ENCODE measurements at places on chromosomes 2 and 18. TPM values are rescaled to one million over a fixed set of nuclear protein-coding genes. Genes with fewer than 3 reads are reported as not detected.

IL1R1 gene
- total RNA-seq: 51.9 TPM

MYO7B gene
- 125 TPM for total RNA-seq

DNA sequence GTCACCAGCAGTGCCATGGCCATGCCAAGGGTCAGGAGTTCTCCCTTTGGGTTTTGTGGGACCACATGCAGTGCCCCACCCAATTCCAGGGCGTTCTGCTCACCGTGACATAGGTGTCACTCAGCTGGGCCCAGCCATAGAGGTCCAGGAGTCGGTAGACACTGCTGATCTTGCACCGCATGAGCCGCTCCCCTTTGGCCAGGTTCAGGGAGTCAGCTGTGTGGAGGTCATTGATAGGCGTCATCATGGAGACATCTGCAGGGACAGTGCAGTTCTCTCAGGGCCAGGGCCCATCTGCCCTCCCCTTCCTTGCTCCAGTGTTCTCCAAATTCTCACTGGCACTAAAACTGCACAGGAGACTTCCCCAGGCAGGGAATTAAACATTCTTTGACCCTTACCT is 71.9 kb downstream of the ADD2 start:
- DNase-seq: no peak

DNA sequence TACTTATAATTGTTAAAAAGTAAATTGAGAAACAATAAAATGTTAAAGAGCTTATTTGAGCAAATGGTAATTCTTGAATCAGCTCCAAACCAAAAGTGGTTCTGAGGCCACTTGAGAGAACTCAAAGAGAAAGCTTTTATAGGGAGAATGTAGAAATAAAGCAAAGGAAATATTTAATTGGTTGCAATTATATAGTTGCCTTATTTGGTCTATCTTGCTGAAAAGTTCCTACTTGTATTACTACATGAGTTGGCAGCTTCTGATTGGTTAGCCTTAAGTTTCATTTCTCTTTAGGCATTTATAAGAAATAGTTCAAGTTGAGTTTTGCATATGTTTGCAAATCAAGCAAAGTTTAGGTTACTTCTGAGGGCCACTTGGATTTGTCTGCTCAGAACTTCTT is 38.1 kb downstream of the SCN2A start:
- DNase-seq: no peak

DNA sequence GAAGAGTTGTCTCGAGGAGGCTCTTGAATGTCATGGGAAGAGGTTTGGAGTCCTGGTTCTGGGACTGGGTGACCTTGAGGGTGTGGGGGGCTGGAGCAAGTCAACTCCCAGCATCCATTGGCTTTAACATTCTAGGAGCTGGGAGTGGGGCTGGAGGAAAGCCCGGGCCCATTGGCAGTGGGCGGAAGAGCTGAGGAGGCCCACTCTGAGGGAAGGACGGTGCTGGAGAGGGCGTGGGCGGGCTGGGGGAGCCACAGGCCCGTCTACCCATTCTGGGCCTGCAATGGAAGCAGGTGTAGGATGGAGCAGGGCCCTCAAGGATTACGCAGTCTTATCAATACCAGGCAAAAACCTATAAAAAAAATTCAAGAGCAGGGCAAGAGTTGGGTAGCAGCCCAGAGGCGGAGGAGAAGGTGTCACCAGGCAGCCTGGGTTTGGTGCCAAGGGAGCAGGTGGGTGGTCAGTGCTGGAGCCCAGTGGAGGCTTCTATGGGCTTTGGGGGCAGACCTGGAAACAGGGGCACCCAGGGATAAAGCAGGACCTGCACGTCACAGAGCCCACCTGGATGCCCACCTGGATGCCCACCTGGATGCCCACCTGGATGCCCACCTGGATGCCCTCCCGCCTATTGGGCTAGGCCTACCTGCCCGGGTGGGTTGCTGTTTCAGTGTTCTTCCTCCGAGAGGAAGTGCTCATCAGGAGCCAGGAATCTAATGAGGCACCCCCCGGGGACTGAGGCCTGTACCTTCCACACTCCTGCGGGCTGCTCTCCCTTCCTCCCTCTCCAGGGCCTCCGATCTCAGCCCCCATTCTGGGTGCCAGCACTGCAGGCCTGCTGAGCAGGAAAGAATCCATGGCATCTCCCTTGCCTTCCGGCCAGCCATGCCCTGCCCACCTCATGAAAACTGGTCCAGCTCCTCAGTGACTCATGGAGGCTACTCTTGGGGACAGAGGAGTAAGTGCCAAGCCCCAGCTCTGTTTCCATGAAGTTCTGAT is 71.3 kb downstream of the CTIF start:
- DNase-seq: no peak

DNA sequence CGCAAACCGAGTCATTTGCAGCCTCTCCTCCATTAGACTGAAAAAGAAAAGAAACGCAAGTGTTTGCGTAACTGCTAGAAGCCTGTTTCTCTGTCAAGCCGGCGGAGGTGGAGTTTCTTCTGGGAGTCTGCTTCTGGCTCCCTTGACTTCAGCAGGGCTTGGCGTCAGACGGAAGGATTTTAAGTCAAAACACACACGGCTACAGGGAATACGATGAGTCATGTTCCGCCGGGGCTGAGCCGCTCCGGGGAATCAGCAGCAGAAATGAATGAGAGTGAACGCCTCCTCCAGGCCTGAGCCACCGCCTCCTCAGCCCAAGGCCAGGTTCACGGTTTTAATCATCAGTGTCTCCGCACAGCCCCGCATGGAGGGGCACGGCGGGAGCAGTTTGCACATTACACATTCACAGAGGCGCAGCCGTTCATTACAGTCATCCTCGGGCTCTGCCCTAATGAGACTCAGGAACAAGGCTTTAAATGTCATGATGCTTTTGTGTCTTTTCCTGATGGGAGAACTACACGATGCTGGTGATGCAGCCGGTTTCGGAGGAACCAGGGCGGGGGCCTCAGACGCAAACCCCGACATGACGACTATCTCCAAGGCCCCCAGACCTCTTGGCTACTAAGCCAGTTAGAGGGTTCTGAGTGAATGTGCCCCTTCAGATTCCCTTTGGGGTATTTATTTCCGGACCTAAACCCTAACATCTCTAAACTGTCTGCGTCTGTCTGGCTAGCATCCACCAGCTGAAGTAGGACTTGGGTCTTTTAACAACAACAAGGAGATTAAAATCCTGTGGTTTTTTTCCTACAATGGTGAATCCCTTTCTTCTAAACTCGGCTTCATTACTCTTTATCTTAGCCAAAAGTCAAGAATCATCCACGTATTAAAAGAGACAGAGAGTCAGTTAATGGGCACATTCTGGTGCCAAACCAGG is 11.1 kb upstream of the SCG2 start:
- DNase-seq: peak; percentile 87

- DNase-seq: no peak
These were observed 83.4 kb upstream of the RTN4 start for GRCh38 chr2:55133467-55134315.

DNA sequence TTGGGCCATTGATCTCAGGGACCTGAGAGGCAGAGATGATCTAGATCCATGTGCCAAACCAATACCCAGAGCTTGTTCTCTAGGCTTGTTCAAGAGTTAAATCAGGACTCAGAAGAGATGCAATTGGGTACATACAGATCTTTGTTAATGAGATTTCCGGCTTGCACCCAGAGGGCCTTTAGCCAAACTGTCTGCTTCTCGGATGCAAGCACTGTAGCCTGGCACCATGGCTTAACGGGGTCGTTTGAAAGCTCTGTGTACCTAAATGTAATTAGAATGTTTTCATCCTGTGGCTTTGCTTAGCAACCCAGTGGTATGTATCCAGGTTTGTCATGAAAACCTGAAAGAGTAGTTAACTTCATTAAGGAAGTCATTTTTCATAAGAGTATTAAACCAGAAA is 94.2 kb downstream of the TPGS2 start:
- DNase-seq: no peak

DNA sequence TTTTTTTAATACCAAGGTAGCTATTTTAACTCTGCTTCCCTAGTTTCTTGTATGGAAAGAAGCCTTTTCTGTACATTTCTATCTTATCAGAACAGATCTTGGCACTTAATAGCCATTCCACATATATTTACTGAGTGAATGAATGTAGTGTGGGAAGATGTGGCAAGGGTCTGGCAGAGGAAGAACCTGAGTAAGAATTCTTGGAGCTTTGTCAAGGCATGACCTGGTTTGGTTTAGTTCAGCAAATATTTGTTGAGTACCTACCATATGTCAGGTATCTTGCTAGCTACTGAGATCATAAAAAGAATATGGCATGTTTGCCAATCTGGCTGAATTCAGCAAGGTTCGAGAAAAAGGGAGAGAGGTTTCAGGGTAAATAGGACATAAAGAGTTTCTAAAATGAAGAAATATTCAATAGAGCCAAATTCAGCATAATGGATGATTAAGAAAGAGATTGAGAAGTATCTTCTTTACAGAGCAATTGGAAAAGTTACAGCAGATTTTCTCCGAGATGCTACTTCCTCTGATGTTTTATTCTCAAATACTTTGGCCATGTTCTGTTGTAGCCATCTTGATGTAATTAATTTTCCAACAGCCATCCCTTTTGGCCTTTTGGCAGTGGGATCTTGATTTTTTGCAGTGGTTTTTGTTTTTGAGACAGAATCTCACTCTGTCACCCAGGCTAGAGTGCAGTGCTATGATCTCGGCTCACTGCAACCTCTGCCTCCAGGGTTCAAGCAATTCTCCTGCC is 21.7 kb upstream of the MEP1B start:
- DNase-seq: no peak

DNA sequence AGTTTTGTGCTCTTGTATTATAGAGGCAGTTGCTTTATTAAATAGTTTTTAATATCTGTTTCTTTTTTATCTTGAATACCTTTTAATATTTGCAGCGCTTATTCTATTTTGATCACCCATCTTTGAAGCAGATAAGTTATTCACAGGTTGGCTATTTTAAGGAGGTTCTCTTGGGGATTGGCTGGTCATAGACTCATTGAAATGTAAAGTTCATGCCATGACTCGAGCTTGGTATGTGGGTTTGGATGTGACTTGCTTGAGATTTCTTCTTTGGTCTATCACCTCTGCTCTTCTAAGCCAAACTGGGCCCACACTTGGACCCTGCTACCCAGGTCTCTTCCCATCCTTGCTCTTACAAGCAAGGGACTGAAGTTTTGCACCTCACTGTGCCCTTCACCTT is 33.6 kb downstream of the FARP2 start:
- no peak for DNase-seq

DNA sequence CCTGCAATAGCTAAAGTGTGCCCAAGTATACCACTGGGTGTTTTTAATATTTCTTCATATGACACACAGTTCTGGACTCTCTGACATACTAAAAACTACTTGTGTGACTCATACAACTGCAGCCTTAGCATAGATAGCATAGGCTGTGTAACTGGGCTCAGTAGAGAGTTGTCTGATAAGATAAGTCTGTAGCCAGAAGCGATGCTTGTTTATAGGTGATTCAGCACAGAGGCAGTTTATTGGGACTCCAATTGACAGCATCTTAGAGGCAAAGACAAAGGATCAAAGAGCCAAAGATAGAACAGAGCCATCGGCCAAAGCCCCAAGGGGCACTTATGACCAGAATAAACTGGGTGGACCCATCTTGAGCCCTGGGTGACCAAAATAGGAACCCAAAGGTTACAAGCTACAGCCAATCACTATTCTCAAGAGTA is 42.3 kb downstream of the AAK1 start:
- DNase-seq: no peak

GRCh38 chr2:30165617-30166016 is 18.8 kb downstream of the YPEL5 start:
- no peak for DNase-seq

- no peak for DNase-seq
These were observed 18.8 kb upstream of the TMX3 start for GRCh38 chr18:68733707-68734106.

- no peak for DNase-seq
These were observed 893.3 kb upstream of the TMEFF2 start for GRCh38 chr2:193088026-193088425.

DNA sequence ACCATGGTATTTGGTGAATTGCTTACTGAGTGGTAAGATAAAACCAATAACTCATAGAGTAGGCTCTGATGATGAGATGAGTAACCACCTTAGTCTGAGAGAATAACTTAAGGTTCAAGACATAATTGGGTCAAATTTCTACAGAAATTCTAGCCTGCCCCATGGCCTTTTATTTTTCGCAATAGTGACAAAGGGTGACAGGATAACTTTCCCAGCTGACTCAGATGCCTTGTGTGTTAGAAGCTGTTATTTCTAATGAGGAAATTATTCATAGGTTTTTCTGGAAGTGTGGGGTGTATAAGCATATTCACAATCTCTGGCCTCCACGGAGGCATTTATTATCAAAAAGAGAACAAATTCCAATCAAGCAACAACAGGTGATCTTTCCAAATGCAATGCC is 159.0 kb downstream of the NUP35 start:
- no peak for DNase-seq
